ENCODE measurements at places on chromosomes 1 and 21.

- no peak for DNase-seq
Measured at GRCh38 chr21:44984792-44985440, 45.1 kb downstream of the SLX9 start.

GRCh38 chr1:179288977-179289376, 4.6 kb upstream of the SOAT1 start:
- DNase-seq: no peak

DNA sequence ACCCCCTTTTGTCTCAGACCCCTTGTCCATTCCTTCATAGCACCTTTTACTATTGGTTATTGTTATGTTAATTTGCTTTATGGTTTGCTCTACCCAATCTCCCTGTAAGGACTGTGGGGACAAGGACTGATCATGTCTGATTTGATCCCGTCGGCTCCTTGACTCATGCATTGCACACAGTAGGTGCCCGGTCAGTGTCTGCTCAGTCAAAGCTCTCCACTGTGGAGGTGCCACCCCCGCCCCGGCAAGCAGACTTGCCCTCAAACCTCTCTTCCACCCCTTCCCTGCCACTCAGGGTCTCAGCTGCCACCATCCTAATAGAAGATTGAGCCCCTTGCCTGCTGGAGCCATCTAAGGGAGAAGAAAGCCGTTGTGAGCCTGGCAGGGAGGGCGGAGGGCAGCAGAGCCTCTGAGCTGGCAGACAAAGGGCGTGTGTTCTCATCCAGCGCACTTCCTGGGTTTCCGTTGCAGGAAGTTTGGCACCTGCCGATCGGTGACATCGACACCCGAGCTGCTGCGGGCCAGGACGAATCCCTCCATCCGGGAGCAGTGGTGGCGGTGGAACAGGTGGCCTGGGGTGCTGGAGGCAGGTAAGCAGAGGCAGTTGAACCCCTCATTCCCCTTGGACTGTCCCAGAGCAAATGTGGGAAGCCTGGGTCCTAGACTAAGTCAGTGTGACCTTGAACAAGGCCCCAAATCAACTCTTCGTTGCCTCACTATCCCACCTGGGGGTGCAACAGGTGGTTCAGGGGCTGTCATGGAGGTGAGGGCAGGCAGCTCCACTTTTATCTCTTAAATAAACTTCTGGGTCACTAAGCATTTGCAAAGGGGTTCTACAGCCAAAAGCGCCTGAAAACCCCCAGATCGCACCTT, 2.2 kb upstream of the FBLIM1 start:
- no peak for DNase-seq

- no peak for DNase-seq
Measured at GRCh38 chr1:17892225-17892624, 137.1 kb downstream of the ACTL8 start.

DNA sequence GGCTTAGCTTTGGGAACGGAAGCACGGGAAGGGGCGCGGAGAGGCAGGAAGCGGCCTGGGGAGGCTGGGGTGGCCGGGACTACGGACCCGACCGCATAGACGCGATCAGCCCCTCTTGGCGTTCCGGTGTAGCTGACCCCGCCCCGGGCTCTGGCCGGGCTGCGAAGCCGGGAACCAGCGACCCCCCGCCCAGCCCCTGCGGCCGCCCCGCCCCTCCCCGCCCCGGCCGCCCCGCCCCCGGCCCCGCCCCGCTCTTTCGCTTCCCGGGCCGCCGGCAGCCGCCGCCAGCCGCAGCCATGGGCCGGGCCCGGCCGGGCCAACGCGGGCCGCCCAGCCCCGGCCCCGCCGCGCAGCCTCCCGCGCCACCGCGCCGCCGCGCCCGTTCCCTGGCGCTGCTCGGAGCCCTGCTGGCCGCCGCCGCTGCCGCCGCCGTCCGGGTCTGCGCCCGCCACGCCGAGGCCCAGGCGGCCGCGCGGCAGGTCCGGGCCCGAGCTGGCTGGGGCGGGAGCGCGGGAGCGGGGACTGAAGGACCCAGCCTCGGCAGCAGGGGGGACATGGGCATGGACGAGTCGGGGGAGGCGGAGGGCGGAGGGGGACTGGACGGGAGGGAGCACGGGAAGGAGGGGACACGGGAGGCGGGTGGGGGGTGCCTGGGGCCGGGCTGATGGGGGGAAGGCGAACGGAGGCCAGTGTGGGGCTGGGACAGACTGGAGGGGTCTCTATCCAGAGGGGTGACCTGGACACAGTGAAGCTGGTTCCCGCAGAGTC, at the start of gene SELENON:
TSS of gene SELENON (plus strand) at position 259 of the 768 bp plus-strand sequence. CDS start at position 297, 38 bp downstream.
- no peak for DNase-seq

GRCh38 chr1:26537951-26538352, 8.4 kb downstream of the RPS6KA1 start:
- no peak for DNase-seq

- no peak for DNase-seq
Measured at GRCh38 chr1:15836772-15837669, 10.5 kb upstream of the SPEN start.

DNA sequence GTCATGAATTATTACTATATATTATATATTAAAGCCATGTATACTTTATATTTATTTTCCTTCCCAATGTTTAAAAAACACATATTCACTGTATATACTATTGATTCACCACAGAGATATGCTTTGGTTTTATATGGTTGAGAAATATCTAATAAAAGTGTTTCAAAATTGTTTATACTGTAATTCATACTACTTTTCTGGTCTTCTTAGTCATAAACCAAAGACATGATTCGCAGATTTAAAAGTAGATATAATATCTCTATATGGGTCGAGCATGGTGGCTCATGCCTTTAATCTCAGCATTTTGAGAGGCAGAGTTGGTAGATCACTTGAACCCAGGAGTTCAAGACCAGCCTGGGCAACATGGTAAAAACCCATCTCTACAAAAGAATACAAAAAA, 738.4 kb downstream of the USP25 start:
- DNase-seq: no peak

DNA sequence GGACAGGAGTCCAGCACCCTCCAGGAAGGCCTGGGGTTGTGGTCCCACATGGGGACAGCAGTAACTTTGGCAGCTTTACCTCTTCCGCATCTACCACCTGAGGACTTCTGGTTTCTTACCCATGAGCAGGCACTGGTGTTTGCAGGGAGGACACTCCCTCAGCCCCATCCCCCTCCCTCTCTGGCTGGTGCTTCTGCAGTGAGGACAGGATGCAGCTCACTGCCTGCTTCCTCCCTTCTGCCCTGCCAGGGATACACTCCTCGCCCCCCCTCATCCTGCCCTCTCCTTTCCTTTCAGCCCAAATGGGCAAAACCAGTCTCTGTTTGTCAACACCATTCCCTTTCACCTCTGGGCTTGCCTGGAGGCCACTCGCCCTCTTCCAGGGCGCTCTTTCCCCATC, 62.4 kb downstream of the KIRREL1 start:
- no peak for DNase-seq

DNA sequence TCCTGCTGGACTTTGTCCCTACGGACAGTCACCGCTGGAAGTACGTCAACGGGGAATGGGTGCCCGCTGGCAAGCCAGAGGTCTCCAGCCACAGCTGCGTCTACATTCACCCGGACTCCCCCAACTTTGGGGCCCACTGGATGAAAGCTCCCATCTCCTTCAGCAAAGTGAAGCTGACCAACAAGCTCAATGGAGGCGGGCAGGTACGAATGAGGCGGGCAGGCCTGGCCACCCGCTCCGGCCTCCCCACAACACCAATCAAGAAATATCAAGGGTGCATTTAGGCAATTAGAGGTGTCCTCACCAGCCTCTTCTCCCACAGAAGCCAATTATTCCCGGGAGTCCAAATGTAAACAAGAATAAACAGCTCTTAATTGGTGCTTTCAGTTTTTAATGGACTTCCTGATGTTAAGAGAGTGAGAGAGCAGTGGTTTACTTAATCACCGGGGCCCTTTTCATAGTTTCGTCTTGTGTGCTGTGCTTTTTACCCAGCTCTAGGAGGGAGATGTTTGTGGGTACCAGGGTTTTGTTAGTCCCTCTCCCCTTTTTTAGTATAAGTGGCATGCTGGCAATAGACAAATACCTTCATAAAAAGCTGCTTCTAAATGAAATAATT, 10.7 kb downstream of the TBX19 start:
- DNase-seq: no peak

DNA sequence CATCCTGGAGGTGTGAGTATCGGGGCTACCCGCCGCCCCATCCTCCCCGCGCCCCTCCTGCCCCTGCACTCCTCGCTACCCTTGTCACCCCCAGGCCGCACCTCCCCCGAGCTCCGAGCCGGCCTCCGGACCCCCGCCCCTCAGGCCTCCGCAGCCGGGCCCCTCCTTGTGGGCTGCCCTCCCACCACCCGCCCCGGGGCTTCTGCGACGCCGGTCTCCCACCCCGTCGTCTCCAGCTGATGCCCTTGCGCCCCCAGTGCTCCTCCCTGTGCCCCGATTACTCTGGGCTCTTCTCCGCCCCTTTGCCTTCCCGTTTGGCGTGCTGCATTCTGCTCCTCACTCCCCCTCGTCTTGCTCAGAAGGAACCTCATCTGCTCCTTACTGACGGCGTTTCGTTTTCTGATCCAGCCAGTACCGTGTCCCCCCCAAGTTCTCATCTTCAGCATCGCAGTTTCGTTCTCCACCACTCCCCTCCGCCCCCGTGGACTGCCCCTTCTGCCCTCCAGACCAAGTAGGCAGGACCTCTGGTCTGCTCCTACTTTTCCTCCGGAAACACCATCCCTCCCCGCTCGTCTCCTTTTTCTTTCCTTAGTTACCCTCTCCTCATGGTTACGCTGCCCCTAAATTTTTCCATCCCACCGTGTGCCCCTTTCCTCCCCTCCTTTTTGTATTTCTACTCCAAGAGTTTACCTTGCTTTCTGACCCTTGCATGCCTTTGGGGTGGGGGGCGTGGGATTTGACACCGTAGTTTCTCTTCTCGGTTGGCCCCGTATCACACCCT, 841 bp downstream of the SNX27 start:
- DNase-seq: no peak

DNA sequence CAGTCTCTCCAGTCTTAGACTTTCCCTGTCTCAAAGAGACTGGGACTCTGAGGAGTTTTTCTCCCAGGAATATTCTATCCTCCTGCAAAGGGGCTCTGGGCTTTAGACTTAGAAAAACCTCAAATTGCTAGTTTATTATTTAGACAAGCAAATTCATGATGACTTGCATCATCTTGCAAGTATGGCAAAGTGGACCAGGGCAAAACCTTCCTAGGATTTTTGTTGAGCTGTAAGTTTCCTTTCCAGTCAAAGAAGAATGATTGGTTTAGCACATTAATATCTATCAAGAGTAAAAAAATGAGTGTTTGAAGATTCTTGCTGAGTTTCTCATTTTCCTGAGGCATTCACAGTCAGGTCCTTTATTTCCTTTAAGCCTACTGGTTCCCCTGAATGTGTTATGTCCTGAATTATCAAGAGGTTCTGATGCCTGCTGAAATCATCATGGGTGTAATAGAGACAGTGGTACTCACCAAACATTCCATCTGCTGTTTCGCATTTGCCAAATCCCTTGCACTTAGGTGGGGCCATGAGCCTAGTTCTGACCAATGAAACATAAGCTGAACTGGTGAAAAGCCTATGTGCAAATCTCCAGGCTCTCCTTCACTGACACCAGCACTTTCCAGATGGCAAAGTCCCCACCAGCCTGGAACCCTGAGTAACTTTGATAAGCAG, 25.2 kb upstream of the SPAG17 start:
- DNase-seq: no peak

DNA sequence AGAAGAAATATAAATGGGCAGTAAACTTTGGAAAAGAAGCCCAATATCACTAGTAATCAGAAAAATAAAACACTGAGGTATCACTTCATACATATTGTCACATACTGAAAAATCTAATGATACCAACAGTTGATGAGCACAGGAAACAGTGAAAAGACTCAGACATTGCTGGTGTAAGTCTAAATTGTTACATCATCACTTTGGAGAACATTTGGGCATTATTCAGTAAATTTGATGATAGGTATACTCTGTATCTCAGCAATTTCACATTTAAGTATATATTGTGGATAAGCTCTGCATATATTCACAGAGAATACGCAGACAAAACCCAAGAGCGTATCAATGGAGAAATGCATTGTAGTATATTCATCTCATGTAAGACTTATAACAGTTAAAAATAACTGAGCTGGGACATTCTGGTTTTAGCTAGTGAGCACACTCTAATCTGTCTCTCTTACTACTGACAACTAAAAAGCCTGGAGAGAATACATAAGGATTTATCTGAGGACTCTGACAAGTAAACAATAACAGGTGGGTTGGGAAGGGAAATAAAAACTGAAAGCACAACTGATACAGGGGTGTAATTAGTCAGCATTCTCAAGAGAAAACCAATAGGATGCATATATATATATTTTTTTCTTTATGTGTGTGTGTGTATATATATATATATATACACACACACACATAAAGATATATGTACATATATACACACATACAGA, 212.7 kb upstream of the JUN start:
- DNase-seq: no peak

GRCh38 chr1:92990828-92991227, 29.6 kb upstream of the DIPK1A start:
- DNase-seq: no peak

DNA sequence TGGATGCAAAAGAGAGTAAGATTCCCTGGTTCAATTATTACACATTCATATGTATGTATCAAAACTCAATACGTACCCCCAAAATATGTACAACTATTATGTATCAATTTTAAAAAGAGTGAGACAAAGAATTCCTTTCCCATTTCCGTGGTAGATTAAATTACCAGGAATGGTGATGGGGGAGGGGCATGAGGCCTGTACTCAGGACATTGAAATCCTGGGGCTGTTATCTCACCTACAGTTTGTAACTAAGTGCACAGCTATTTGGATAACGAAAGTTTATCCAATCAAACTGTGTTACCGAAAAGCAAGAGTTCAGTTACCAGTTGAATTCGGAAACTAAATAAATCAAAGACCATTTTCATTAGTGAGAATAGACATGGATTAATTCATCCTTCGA, 8.3 kb upstream of the ESRRG start:
- no peak for DNase-seq

GRCh38 chr1:14253676-14254075, 344.8 kb upstream of the KAZN start:
- no peak for DNase-seq

DNA sequence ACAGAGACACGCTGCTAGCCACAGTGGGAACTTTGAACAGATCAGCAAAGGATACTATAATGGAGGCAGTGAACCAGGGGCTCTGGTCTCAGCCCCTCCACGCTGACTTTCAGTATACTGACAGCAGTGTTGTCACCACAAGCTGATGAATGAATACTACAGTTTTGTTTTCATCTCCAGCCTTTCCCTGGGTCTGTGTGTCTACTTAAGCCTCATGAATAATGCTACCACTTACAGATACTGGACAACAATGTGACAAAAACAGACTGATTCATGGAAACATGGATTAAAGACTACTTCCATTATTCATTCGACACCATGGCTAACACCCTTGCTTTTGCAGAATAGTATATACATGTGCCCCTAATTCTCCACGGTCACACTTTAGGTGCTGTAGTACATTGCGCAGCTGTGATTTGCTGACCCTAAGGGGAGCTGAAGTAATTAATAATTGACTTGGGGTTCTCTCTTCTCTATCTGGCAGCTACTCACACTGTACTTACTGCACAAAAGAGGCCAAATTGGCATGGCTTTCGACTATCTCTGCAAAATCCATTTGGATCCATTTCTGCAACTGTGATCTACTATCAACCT, 203.2 kb upstream of the LYPLAL1 start:
- no peak for DNase-seq

- DNase-seq: no peak
Measured at GRCh38 chr1:226986496-226987178, 46.5 kb downstream of the COQ8A start.

Data from H4 (cell line).